ENCODE measurements at places on chromosomes 12 and 14. TPM values are rescaled to one million over a fixed set of nuclear protein-coding genes. Genes with fewer than 3 reads are reported as not detected.

The DAO gene
- total RNA-seq: not detected

The ACTN1 gene
- total RNA-seq: 36.8 TPM

The INHBE gene
- not detected for total RNA-seq

The SLC22A17 gene
- 3.7 TPM for total RNA-seq

The SYNJ2BP gene
- total RNA-seq: 11.5 TPM

The ACSS3 gene
- total RNA-seq: not detected

The CHD8 gene
- total RNA-seq: 128 TPM

DNA sequence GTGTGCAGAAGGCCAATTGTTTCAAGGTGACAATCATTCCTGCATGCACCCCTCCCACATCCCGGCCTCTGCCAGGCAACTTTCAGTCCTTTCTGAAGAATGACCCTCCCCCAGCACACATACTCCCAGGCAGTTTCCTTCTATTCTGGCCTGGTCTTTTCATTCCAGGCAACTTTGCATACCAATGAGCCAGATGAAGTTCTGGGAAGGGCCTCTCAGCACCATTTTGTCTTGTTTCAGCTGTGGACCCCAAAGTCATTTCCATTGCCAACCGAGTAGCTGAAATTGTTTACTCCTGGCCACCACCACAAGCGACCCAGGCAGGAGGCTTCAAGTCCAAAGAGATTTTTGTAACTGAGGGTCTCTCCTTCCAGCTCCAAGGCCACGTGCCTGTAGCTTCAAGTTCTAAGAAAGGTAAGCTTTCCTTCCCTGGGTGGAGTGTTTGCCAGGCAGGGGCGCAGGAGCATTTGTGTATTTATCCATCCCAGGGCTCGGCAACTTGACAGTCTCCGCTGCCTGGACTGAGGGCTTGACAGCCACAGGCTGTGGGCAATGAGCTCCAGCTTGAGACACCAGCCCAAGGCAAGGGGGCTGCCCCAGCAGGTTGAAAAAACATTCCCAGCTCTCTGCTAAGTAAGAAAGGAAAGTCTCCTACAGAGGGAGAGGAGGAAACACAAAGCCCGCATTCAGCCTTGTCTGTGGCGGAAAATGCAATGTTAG, 16.4 kb downstream of the BCL2L14 start:
- no peak for DNase-seq

GRCh38 chr12:115407723-115408122, 723.7 kb upstream of the TBX3 start:
- DNase-seq: no peak

- DNase-seq: no peak
Measured at GRCh38 chr14:64654901-64655300, 49.3 kb upstream of the PLEKHG3 start.

DNA sequence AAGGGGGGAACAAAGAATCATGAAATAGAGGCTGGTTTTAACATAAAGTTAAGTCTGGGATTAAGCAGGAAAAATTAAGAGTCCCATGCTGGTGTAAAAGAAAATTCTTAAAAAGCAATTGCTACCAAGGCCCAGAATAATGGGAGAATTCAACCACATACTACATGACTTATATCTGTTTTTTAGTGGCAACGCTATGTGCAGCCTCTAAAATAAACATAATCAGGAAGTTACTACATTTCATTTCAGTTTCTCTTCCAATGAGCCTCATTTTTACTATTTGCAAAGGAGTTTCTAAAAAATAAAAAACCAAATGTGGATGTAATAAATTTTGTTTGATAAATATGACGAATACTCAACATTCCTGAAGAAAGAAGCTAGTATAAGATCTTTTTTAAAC, 58.1 kb downstream of the CPNE8 start:
- DNase-seq: no peak

GRCh38 chr14:92861856-92862745, 60.8 kb upstream of the CHGA start:
- no peak for DNase-seq

DNA sequence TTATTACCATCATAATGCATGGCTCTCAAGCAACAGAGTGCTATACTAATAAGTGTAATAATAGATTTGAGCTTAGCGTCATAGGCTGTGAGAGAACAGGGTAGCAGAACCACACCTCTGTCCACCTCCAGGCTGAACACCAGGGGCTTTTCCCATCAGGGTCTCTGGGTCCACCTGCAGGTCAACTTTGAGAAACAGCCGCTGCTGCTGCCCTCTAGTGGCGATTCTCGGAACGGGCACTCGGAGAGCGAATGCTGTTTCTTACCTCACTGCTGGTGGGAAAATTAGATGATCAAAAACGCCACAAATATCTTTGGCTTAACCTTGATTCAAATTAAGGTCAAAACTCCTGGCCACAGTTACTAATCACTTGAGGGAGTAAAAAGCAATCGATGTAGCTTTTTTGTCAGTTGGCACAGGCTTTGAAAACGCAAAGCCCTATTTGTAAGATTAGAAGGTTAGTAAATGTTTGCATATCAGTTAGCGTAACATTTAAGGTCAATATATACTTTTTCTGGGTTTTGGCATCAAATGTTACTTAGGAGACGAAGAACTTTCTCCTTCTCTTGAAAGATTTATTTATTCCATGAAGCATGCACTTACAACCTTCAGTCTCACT, 127.9 kb upstream of the TMEM132D start:
- DNase-seq: peak; percentile 33

GRCh38 chr12:69844416-69844815, 19.4 kb downstream of the MYRFL start:
- no peak for DNase-seq

- no peak for DNase-seq
Measured at GRCh38 chr12:119171291-119171690, 7.4 kb upstream of the HSPB8 start.

- no peak for DNase-seq
Measured at GRCh38 chr14:56417173-56417572, 162.4 kb upstream of the TMEM260 start.

DNA sequence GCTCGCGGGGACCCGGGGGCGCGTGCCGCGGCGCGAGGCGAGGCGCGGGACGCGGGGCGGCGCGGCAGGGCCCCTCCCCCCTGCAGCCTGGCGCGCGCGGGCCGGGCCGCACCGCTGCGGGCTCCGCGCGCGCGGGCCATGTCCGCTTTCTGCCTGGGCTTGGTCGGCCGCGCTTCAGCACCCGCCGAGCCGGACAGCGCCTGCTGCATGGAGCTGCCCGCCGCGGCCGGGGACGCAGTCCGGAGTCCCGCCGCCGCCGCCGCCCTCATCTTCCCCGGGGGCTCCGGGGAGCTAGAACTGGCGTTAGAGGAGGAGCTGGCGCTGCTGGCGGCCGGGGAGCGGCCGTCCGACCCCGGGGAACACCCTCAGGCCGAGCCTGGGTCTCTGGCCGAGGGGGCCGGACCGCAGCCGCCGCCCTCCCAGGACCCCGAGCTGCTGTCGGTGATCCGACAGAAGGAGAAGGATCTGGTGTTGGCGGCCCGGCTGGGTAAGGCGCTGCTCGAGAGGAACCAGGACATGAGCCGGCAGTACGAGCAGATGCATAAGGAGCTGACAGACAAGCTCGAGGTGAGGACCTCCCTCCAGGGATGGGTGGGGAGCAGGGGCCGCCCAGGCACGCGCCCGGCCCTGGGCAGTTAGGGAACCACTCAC, 820 bp downstream of the BICDL1 start:
- DNase-seq: peak; percentile 62

- DNase-seq: no peak
Measured at GRCh38 chr12:87661786-87662377, 367.3 kb downstream of the C12orf50 start.
